ENCODE measurements at places on chromosomes 11 and 22.
A peak's percentile ranks its signal among the peaks of the same experiment; 100 is the strongest.

- DNase-seq: no peak
Measured at GRCh38 chr11:316031-316701, 2.3 kb downstream of the IFITM1 start.

DNA sequence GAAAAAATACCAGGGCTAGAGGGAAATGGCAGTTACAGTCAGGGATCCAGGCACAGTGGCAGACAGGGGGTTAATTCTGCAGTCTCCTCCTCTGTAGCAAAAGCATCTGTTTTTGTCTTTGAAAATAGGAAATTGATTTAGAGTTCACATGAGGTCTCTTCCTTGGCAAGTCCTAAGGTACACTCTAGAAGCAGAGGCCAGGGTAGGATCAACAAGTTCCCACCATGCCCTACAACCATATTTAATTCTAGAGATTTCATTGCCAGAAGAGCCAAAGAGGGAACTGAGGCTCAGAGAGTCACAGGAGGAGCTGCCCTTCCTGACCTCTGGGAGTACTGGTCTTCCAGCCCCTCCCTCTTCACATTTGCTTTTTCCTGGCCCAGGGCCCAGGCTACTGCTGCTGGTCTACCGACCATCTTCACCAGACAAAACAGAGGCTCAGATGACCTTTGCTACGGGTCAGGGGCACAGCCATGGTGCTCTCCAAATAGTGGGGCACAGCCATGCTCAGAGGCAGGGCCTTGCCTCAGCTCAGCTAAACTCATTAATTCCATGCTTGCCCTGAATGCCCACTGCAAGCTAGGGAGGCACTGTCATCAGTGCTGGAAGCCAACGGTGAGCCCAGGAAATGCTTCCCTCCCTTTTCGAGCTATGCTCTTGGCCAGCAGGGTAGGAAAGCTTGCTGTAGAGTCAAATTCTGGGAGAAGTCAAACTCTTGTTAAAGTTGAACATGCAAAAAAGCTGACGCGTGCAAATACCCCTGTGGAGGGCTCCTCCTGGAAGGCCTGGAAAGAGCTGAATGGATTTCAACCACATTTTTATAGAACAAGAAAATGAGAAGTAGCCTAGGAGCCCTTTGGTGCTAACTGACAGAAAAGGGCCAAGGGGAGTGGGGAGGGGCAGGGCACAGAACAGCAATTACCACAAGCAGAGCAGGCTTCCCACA, 11.7 kb upstream of the CHRM4 start:
- DNase-seq: no peak

- DNase-seq: no peak
Measured at GRCh38 chr11:13053255-13053917, 44.3 kb downstream of the RASSF10 start.

DNA sequence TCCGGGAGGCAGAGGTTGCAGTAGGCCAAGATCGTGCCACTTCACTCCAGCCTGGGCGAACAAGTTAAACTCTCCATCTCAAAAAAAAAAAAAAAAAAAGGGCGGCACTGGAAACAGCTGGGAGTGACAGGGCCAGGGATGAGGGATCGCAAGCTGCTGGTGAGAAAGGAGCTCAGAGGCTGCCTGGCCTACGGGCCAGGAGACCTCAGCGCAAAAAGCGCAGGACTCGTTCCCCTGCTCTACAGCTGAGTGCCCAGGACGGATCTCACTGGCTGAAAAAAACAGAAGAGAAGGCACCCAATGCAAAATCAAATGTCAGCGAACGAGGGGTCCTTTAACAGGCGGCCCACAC, 650 bp upstream of the NUP50 start:
- DNase-seq: no peak

DNA sequence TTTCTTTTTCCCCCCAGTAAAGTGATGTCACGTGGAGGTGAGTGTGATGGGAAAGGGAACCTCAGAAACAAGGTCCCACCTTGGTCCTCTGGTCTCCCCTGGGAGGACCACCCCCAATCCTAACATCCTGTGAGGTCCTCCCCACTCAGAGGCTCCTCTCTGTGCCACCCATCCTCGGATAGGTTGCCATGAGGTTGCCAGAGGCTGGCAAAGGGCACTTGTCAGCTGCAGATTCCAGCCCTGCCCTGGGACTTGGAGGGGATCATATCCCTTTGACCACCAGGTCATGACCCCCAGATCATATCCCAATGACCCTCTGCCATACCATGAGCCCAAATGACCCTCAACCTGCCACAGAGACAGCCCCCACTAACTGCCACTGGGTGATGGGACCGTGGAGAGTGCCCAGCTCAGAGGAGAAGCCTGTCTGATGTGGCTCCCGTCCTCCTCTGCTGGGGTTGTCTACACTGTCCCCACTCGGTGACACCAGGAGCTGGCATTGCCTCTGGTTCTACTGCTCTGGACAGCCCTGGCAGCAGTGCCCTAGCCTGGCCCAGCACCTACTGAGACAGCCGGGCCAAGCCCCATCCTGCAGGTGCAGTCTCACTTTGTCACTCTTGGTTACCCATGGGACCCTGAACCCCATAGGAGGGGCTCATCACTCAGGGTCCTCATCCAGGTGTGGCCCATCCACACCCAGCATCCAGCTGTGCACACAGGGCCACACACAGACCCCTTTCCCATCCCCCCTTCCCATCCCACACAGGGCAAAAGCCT, 90.2 kb upstream of the KCNQ1OT1 start:
- DNase-seq: no peak

- no peak for DNase-seq
Measured at GRCh38 chr22:39230261-39231196, 14.3 kb downstream of the PDGFB start.

DNA sequence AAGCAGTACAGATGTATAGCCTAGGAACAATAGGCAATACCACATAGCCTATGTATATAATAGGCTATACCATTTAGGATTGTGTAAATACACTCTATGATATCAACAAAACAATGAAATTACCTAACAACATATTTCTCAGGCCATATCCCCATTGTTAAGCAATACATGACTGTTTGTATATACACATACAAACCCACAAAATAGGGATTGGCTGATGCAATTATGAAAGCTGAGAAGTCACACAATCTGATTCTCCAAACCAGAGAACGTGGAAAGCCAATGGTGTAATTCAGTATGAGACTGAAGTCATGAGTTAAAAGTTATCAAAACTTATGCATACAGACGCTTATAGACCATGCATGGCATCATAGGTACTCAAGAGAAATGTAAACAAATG, 700.1 kb upstream of the RAG2 start:
- DNase-seq: no peak

- no peak for DNase-seq
Measured at GRCh38 chr11:61507012-61507768, 1.4 kb upstream of the LRRC10B start.

DNA sequence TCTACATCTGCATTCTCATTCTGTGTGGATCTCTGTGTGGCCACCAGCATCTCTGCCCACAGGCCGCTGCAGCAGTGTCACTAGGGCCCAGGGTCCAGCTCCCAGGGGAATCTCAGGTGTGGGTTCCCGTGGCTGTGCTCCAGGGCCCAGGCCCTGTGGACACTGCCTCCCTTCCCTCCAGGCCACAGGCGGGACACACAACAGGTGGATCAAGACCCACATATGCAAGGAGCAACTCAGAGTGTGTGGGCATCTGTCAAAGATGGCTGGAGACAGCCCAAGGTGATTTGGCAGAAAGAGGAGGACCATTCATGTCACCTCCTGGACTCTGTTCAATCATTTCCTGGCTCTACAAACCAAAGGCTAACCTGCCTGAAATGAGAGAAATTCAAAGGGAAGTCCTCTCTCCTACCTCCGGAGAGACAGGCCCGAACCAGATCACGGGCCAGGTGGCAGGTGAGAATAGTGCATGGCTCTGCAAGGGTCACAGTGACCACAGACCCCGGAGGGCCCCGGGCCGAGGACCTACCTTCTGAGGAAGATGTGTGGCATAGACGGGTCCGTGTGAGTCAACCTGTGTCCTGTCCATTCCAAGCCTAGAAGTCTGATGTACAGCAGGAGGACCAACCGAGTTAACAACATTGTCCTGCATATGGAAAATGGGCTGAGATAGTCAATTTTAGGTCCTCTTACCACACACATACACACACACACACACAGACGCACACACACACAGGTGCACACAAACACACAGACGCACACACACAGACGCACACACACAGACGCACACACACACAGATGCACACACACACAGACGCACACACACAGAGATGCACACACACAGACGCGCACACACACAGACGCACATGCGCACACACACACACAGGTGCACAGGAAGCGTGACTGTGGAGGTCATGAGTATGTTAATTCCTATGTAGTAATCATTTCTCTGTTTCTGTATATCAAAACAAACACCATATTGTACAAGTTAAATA, 1068.5 kb downstream of the BRD1 start:
- DNase-seq: no peak

- DNase-seq: peak; percentile 70
Measured at GRCh38 chr22:35552196-35552842, 11.7 kb downstream of the RASD2 start.

DNA sequence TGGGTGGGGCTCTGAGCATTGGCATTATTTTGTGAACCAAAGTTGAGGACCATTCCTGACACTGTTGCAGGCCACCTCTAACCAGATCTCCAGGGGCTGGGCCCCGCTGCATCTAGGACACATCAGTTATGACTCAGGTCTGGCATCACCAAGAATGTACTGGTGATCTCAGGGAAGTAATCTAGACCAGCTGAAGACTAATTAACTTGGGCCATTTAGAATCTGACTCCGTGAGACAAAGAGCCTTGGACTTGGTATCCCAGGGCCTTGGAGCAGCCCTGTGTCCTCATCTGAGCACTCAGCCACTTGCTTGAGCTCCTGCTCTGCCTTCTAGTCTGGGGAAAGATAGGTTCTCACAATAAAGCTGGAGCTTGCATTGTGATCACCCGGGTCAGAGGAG, 200.6 kb downstream of the KIRREL3 start:
- no peak for DNase-seq

- no peak for DNase-seq
Measured at GRCh38 chr22:38715176-38715764, 9.5 kb downstream of the GTPBP1 start.

DNA sequence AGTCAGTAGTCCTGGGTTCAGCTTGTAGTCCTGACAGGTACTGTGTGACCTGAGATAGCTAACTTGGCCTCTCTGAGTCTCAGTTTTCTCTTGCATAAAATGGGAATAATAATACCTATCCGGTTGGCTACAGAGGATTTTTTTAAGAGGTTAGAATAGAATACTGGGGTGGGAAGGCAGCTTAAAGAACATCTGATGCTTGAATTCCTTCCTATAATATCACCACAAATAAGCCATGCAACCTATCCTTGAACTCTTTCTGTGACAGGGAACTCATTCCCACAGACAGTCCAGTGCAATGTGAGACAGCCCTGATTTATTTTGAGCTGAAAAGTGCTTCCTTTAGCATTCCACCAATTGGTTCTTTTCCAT, 110.1 kb downstream of the CCDC81 start:
- DNase-seq: no peak

DNA sequence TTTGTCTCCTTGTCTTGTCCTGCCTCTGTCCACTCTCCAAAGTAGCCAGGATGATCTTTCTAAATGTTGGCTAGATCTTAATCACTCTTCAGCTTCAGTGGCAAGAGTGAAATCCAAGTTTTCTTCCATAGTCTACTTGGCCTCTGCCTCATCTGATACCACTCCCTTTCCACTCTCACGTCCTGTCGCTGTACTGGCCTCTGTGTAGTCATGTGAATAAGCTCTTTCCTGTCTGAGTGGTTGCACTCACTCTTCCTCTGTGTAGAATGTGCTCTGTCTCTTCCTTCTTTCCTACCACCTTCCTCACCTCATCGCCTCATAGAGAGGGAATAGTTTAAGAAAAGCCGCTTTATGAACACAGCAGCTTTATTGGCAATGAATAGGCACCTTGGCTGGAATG, 86.5 kb downstream of the WNT11 start:
- DNase-seq: no peak

- no peak for DNase-seq
Measured at GRCh38 chr22:39472570-39473556, 16.1 kb downstream of the MGAT3 start.

DNA sequence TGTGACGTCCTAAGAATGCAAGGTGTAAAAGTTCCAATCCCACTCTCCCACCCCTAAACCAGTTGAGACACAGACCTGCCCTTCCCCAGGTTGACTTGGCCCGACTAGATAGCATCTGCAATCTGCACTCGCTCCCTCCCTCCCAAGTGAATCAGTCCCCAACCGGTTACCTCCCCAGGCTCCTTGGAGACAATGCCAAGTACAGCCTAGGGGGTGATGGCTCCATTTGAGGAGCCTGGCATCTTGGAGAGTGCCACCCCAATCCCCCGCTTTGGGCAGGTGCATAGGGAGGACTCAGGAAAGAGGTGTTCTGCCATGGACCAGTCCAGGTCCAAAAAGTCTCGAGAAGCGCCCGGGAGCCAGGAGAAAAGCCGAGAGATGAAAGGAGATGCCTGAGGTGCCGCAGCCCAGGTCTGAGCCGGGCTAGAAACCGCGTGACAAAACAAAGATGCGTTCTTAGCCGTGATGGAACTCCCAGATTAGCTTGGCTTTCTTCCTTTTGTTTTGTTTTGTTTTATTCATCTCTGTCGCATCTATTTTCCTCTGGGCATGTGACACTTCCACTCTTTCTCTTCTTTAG, 18.7 kb upstream of the SNX32 start:
- no peak for DNase-seq

- DNase-seq: no peak
Measured at GRCh38 chr11:124085583-124085982, 29.7 kb upstream of the VWA5A start.

GRCh38 chr11:57597916-57598830, 688 bp downstream of the SERPING1 start:
- DNase-seq: no peak

DNA sequence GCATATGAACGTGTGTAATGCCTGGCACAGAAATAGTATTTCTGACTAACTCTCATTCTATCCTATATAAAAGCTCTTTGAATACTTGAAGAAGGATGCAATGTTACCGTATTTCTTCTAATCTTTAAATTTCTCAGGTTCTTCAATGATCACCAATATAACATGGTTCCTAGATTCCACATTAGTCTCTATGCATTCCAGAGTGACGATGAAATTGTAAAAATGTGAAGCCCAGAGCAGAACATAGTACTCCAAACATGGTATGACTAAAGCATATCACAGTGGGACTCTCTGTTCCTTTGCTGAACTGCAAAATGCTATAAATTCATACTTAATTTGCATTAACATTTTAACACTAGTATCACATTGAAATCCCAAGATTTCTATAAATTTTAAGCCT, 877.6 kb upstream of the CHORDC1 start:
- no peak for DNase-seq

DNA sequence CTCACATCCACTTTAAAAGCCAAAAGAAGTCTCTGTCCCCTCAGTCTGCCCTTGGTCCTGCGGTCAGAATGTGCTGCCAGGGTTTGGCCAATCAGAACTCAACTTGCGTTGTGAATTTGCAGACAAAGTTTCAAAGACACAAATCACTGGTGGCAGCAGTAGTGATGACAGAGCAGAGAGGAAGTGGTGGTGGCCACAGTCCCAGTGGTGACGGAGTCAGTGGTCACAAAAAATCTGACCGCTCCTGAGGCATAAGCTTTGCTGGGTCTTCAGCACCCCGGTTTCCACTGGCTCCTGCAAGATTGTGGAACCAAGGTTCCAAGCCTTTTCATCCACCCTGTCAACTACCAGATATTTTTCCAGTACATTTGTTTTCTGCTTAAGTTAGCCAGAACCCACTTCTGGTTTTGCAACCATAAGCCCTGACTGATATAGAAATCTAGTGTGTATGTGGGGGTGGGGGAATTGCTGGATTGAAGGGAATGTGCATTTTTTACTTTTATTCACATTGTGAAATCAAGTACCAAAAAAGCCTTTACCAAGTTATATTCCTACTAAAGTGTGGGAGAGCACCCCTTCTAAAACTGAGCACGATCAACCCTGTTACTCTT, 112.3 kb downstream of the TMPRSS5 start:
- DNase-seq: no peak

GRCh38 chr11:122333467-122333866, 217.5 kb upstream of the BLID start:
- no peak for DNase-seq

Data from stimulated activated CD4-positive, alpha-beta T cell treated with anti-CD3 and anti-CD28 coated beads, Interleukin-1b, Interleukin-23, amount 100 ng/mL, for 1 hour (primary cell).